ENCODE measurements at places on chromosomes 13 and 19.

DNA sequence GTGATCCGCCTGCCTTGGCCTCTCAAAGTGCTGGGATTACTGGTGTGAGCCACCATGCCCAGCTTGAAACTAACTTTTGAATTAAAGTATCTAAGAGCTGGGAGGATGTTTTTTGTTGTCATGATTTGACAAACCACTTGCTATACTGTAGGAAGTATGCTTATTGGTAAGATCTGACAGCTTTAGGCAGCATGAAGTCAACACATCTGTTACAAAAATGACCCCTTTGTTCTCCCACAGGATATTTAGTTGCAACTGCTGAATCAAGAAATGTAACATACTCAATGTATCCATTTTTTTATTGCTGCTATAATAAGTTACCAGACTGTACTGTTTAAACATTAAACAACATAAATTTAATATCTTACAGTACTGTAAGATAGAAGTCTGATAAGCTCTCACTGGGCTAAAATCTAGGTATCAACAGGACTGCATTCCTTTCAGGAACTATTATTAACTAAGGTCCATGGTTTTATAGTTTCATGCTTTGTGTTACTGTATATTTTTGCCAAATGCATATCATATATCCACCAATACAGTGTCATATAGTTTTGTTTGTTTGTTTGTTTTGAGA is 22.8 kb upstream of the LRP3 start:
- no peak for DNase-seq

DNA sequence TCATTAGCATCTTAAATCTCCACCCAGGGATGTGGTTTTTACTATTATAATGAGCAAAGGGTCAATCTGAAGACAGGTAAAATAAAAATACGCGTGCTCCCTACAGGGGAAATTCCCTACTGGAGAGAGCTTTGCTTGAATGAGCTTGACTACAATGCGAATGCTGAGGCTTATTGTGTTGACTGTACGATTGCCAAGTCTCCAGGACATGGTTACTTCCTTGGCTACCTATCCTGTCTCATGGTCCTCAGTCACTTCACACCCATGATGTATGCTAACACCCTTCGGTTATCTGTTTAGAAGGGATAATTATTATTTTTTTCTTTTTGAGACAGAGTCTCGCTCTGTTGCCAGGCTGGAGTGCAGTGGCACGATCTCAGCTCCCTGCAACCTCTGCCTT is 61.7 kb downstream of the ZNF627 start:
- DNase-seq, result no peak

GRCh38 chr13:113502686-113503085 is 12.2 kb upstream of the DCUN1D2 start:
- DNase-seq, result no peak

DNA sequence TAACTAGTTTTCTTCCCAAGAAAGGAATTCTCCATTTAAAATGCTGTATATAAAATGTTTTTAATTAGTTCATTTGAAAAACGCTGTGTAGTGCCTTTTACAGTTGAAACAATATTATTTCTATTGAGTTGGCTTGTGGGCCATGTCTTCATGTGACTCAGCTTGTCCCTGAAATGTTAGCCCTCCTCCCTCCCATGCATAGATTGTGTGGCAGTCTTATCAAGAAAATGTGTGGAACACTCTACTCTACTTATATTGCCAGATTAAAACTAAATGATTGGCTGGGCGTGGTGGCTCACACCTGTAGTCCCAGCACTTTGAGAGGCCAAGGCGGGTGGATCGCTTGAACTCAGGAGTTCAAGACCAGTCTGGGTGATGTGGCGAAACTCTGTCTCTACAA is 33.4 kb downstream of the TFDP1 start:
- DNase-seq, result no peak

- no peak for DNase-seq
Measured at GRCh38 chr19:42076380-42076944, 496 bp downstream of the ZNF574 start.

DNA sequence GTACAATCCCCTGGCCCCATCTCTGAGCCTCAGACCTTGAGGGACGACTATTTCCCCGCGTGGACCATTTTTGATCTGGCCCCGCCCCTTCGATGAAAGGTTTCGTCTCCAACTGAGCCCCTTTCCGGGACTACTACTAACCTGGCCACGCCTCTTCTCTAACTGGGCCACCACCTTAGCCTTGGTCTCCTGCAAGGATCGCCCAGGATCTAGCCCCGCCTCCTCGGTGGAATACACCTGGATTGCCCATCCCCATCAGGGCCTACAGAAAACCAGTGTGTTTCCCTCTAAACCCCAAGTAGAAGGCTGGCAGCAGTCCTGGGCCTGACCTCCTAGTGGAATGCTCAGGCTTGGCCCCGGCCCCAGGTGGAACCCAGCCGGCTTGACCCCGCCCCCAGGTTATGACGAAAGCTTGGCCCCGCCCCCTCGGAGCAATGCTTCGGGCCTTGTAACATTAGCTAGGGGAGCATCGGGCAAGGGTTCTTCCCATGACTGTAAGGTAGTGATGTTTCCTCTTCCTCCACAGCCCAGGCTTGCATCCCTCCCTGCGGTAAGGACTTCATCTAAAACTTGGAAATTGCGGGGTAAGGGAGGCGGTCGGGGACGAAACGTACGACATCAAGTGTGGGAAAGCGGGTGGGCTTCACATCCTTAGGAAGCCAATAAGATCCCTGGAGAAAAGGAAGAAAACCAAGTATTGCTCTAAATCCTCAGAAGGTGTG is 9.1 kb downstream of the SPACA6 start:
- DNase-seq, result peak; percentile 13

GRCh38 chr19:35228177-35228930 is at the start of gene FAM187B:
TSS of gene FAM187B (minus strand) at chr19:35228739. CDS start at chr19:35228680, 59 bp downstream.
- DNase-seq, result no peak

GRCh38 chr13:45120967-45121831 is 889 bp downstream of the GTF2F2 start:
- no peak for DNase-seq

DNA sequence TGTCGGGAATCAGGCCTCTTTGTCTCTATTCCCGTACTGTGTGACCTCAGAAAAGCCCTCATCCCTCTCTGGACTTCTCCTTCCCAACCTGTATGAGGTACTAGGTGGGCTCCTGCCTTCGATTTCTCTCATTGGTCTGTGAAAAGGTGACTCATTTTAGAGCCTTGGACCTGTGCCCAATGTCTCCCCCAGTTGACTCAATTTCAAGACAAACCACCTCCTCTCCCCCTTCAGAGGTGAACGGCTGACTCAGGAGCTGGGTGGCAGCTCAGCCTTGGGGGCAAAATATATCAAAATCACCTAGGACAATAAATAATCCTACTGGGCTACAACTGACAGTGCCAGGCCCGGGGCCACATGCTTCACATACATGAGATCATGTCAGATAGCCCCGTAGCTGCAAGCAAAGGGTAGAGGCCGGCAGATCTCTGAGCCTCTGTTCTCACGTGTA is 630 bp downstream of the COQ8B start:
- peak; percentile 91 for DNase-seq

GRCh38 chr19:40626918-40627317 is 25.7 kb downstream of the LTBP4 start:
- DNase-seq, result no peak

GRCh38 chr19:17496337-17496997 is 15.0 kb upstream of the PGLS start:
- peak; percentile 76 for DNase-seq

DNA sequence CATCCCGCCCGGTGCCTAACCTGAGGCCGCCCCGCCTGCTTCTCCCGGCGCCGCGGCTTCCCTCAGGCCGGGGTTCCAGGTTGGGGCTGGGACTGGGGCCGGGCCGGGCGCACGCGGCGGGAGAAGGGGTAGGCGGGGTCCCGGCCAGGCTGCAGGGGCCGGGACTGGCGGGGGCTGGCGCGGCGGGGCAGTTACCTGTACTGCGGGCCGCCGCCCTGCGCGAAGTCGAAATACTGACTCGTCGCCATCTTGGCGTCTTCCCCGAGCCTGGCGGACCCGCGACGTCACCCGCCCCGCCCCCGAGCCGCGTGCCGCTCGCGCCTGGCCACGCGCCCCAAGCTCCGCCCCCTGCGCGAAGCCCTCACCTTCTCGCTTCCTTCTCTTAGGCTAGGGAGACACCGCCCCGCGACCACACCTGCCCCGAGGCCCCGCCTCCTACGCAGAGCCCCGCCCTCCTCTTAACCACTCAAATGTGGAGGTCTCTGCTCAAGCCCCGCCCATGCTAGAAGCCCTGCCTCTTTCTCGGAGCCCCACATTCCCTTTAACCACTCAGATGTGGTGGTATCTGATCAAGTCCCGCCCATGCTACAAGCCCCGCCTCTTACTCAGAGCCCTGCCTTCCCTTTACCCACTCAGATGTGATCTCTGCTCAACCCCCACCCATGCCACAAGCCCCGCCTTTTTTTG is at the start of gene ZFR2:
ZFR2 (minus strand) TSS at position 269 of the 687 bp plus-strand sequence; CDS start at position 248, 21 bp downstream.
- DNase-seq, result no peak

GRCh38 chr13:59099182-59099974 is 1064.3 kb downstream of the DIAPH3 start:
- DNase-seq, result no peak

- no peak for DNase-seq
Measured at GRCh38 chr19:1237754-1238368, at the start of gene CBARP. TSS of gene CBARP (minus strand) at chr19:1238005. CDS start at chr19:1236100, 1,905 bp downstream.

- peak; percentile 9 for DNase-seq
Measured at GRCh38 chr13:109743706-109744453, 42.5 kb downstream of the IRS2 start.

GRCh38 chr13:79870123-79870522 is 389.2 kb downstream of the NDFIP2 start:
- no peak for DNase-seq

- no peak for DNase-seq
Measured at GRCh38 chr13:108375772-108376171, 106.3 kb downstream of the TNFSF13B start.

GRCh38 chr19:11098861-11099260 is 9.6 kb downstream of the LDLR start:
- DNase-seq, result no peak

- DNase-seq, result no peak
Measured at GRCh38 chr13:110646442-110647364, 31.4 kb downstream of the NAXD start.

- peak; percentile 72 for DNase-seq
Measured at GRCh38 chr19:49113762-49114629, at the start of gene LIN7B. TSS of gene LIN7B (plus strand) at chr19:49114370. CDS start at chr19:49114405, 35 bp downstream.

DNA sequence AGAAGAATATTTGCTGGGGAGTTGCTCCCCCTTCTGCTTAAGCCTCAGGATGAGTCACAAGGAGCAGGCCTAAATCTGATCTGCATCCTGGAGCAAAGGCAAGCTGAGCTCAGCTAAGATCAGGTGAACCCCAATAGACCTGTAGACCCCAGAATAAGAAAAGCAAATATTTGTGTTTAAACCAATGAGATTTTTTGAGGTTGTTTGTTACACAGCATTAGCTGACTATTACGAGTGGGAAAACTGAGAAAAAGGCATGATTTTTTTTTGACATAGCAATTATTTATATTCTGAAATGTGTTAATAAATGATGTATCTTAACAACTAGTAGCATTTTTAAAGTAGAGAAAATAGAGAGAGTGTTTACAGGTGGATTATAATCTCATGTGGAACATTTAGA is 45.1 kb downstream of the ADGRE3 start:
- no peak for DNase-seq

- no peak for DNase-seq
Measured at GRCh38 chr13:39105110-39105509, 66.9 kb downstream of the NHLRC3 start.
